ENCODE measurements at places on chromosomes 7 and 10.

DNA sequence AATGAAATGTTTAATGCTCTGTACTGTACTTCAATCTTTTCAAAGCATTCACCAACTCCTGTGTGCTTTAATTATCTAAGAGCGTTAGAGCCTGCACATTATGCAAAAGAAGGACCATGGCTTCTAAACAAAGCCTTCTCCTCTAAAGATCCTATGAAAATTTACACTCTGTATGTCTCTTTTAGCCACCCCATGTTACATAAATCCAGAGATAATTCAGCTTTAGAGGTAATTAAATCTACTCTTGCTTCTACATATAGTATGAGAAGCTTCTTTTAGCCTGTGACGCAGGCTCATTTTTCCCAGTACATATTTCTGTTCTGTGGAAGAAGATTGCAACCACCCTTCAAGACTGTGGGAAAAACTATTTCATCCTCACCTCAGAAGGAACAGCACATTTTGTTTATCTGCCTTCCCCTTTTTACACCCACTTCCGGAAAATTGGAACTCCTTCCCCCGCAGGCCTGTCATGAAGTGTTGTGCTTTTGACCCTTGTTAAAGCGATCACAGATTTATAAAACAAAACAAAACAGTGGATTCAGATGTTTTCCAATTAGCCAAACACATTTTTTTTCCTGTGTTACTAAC is 8.1 kb upstream of the TAS2R16 start:
- DNase-seq: no peak

DNA sequence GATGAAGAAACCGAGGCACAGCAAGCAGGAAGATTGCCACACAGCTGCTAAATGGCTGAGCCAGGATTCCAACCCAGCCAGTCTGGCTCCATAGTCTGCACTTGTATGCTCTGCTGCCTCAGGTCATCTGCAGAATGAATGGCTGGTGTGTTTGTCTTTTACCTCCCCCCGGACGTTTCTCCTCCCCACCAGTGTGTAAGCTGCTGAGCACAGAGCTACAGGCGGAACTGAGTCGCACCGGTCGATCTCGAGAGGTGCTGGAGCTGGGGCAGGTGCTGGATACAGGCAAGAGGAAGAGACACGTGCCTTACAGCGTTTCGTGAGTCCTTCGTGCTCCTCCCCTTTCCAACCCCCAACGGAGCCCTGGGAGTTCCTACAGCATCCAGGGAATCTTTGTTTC is 2.6 kb downstream of the CNPY4 start:
- no peak for DNase-seq

GRCh38 chr10:99304862-99305229 is 24.3 kb upstream of the CNNM1 start:
- no peak for DNase-seq

- DNase-seq: no peak
Observed at GRCh38 chr10:52257692-52258075, 56.4 kb upstream of the DKK1 start.

GRCh38 chr7:38656968-38657367 is 25.8 kb upstream of the AMPH start:
- no peak for DNase-seq

DNA sequence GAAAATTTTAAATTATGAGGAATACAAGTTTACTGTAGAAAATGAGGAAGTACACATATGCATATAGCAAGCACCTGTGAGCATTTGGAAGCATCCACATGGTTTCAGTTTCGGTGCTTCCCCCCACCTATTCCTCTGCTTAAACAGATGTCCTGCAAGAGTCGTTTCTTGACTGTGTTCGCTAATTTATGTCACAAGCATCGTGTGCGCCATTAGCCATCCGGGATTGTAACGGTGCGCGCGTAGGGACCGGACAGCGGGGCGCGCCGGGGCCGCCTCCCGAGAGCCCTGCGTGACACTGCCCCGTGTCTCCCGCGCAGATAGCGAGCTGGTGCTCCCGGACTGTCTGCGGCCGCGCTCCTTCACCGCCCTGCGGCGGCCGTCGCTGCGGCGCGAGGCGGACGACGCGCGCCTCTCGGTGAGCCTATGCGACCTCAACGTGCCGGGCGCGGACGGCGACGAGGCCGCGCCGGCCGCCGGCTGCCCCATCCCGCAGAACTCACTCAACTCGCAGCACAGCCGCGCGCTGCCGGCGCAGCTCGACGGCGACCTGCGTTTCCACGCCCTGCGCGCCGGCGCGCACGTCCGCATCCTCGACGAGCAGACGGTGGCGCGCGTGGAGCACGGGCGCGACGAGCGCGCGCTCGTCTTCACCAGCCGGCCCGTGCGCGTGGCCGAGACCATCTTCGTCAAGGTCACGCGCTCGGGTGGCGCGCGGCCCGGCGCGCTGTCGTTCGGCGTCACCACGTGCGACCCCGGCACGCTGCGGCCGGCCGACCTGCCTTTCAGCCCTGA is 90.9 kb downstream of the NEURL1 start:
- DNase-seq: peak; percentile 90

GRCh38 chr7:40482845-40483244 is 348.0 kb downstream of the SUGCT start:
- DNase-seq: no peak

DNA sequence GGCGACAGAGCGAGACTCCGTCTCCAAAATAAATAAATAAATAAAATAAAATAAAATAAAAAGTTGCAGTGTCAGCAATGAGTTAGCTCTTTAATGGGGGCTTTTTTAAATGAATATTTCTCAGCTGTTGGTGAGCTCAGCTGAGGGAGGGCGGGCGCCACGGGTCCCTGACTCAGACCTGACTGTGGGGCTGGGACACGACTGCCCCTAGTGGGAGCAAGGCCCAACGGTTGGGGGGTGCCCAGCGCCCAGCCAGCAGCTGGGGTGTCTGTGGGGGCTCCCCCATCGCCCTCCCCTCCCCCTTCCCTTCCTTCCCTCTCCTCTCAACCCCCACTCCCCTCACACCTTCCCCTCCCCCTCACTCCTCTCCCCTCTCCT is 46.6 kb downstream of the PWWP2B start:
- no peak for DNase-seq

GRCh38 chr10:3179174-3179573 is 6.6 kb upstream of the PITRM1 start:
- DNase-seq: no peak

DNA sequence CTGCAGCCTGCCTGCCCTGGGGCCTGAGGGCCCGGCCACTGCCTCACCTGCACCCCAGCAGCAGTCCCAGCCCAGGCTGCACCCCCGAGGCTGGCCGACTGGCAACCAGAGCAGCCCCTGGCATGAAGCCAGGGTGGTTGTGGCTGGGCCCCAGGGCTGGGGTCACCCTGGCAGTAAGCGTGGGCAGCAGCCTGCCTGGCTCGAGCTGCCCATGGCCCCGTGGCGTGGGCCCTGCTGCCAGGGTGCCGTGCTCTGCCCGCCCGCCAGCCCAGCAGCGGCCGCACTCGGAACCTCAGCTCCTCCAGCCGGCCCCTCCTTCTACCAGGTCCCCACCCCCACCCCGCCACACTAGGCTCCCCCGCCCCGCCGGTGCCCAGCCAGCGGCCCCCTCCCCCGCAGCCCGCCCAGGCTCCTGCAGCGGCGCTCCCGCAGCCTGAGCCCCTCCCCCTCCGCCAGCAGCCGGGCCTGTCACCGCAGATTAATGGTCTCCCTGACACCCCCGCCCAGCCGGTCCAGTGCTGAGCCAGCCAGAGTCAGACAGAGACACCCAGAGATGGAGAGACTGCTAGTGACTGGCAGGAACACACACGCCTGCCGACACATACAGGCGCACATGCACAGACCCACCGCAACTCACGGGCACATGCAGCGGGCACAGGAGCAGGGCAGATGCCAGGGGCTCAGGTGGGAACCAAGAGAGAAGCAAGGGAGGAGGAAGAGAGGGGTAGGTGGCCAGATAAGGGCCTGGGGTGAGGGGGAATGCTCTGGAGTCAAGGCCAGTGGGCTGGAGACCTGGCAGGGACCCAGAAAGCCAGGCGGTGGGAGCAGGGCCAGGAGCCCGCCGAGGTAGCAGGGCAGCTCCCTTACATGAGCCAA is 22.4 kb downstream of the KCNH2 start:
- no peak for DNase-seq

GRCh38 chr10:102634686-102635085 is 9.6 kb upstream of the TRIM8 start:
- DNase-seq: no peak

- DNase-seq: no peak
Observed at GRCh38 chr7:119281181-119281846, 991.7 kb upstream of the KCND2 start.

GRCh38 chr7:98204670-98205069 is 6.6 kb upstream of the BHLHA15 start:
- DNase-seq: no peak

DNA sequence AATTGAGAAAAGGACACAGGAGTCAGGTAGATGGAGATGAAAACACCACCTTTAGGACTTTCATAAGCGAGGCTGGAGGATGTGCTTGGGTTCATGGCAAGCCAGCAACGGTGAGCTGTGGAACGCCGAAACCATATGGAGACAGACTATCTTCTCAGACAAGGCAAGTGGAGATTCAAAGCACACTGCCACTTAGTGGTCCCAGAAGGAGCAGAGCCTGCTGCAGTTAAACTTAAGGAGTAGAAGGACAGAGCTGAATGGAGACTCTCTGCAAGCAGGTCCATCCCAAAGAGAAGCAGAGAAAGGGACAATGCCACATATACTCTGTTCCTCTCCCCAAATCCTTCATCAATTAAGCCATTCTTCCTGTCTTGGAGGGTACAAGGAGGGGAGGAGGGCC is 236.3 kb upstream of the HABP2 start:
- DNase-seq: no peak

- DNase-seq: no peak
Observed at GRCh38 chr7:38211940-38212339, 33.9 kb downstream of the STARD3NL start.

GRCh38 chr10:119903946-119904666 is 11.6 kb downstream of the SEC23IP start:
- no peak for DNase-seq

- DNase-seq: no peak
Observed at GRCh38 chr10:6473430-6473829, 106.6 kb downstream of the PRKCQ start.

- DNase-seq: no peak
Observed at GRCh38 chr10:12602521-12602920, 253.2 kb downstream of the CAMK1D start.

DNA sequence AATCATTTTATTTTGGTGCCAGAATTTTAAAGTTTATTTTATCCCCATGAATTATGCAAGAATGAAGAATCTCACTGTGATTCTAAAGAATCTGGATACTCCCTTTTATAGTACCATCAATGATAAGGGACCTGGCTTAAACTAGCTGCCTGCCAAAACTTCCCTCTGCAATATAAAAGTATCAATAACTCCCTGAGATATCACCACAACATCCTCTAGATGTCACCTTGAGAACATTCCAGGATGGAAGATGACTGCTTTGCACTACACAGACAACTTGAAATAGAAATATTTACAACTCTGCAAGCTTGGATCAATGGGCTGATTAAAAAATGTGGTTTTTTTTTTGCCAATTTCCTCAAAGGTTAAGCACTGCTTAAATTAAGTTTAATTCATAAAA is 142.1 kb downstream of the SLC25A13 start:
- no peak for DNase-seq

DNA sequence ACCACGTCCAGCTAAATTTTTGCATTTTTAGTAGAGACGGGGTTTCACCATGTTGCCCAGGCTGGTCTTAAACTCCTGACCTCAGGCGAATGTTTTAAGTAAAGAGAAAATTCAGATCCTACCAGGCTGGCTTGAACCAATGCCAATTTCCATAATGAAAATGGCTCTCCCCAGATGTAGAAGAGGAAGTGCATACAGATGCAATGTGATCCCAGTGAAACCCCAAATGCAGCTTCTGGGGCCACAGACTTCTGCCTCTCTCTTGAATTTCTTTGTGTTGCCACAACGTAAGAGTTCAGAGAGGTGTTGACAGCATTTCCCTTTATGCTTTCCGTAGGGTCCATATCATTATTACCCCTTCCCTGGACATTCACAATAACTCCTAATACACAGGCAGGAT is 29.6 kb upstream of the GOT1 start:
- no peak for DNase-seq

DNA sequence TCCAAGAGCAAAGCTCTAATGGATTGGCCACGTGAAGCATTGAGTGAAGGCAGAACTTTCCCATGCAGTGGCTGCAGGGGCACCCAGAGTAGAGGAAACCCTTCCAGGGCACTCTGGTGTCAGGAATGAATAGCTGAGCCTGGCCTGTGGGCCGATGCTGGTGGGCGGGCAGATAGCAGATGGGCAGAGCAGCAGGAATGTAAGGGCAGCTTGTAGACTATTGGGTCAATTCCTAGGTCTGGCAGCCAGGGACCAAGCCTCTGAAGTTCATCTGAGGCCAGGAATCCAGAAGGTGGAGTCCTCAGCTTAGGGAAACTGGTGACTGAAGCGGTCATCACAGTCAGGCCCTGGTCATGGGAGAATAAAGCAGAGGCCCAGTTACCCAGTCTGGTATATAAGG is 115.4 kb downstream of the TMEM178B start:
- no peak for DNase-seq

GRCh38 chr10:5478694-5479305 is 20.6 kb downstream of the CALML5 start:
- DNase-seq: no peak

GRCh38 chr10:118324140-118324539 is 18.0 kb downstream of the FAM204A start:
- DNase-seq: no peak

- no peak for DNase-seq
Observed at GRCh38 chr7:101990811-101991418, 173.5 kb downstream of the CUX1 start.

DNA sequence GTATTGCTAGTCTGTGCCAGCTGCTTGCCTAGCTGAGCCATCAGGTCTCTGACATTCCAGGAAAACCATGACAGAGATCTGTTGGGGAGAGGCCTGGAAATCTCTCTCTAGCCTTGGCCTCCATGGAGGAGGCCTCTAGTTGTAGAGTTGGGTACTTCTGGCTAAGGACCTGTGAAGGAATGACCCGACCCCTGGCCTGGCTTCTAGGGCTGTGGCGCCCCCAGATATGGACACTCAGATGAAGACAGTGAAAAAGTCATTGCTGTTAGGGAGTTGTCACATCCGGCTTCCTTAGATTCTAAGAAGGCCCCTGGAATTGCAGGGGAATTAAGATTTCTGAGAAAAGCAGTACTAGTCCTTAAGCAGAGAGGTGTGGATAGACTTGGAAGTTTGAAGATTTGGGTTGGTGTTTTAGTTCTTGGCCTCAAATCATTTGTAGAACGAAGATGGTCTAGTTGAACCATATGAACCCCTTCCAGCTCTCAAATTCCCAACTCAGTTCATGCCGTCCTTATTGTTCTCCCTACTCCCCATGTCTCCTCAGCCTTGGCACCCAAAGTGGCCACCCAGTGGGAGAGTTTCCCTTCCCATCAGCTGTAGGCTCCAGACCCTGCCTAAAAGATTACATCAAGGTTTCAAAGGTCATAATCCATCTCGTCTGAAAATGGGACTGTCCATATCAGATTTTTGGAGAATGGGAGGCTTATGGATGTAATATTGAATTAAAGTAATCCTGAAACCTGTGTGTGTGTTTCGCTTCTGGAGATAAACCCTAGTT is 7.0 kb downstream of the HHEX start:
- DNase-seq: no peak

- no peak for DNase-seq
Observed at GRCh38 chr7:34140066-34140465, 234.7 kb downstream of the BMPER start.
